ENCODE measurements at places on chromosomes 13 and 19.

GRCh38 chr19:10327793-10328192 lies 5.5 kb downstream of the RAVER1 start:
- no peak for DNase-seq

DNA sequence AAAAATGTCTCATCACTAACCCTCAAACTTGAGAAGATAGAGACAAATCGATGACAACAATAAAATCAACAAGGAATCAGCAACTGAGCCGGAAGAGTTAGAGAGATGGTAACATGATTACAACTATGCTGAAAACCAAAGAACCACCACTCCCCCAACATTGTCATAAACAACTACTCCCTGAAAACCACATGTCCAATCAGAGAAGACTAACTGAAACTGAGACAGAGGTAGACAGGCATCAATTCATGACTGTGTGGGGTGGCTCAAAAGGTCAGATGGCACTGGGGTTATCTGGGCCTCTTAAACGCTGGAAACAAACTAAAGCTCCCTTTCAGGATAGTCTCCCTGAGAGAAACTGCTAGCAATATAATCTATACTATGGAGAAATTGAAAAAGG lies 488.8 kb downstream of the KCTD12 start:
- DNase-seq, result no peak

GRCh38 chr19:53432088-53432661 lies 391 bp downstream of the ZNF761 start:
- peak; percentile 16 for DNase-seq

DNA sequence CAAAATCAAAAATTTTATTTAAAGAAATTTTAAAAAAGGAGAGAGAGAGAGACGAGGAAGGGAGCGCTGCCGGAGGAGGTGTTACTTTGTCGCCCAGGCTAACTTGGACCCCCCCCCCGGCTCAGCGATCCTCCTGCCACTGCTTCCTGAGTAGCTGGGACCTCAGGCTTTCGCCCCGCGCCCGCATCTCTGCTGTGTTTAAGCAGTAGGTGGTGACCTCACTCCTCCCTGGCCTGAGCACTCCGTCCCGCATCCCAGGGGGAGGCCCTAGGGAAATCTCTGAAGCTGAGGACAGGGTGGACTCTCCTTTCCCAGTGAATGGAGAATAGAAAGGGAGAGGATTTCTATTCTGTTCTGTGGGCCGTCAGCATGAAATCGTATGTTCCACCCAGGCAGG lies 485 bp upstream of the ZNF845 start:
- peak; percentile 38 for DNase-seq

- no peak for DNase-seq
Measured at GRCh38 chr19:56123266-56123891, 2.3 kb upstream of the ZNF787 start.

- DNase-seq, result no peak
Measured at GRCh38 chr13:30711375-30711774, 24.0 kb upstream of the ALOX5AP start.

DNA sequence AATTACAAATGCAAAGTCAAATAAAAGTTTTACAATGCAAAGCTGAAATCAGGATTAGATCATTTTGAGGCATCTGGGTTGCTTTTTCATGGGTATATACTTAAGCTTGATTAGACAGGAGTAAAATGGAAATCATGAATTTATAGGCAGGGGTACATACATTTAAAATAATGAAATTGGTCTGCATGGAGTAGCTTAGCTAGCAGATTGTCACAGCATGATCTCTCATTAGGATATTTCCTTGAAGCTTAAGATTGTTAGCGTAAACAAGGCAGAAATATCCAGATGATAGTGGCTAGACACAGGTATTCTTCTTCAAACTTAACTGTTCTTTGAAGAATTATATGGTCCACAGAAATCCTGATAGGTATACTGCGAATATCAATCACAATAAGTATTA lies 1627.0 kb upstream of the PCDH20 start:
- no peak for DNase-seq

DNA sequence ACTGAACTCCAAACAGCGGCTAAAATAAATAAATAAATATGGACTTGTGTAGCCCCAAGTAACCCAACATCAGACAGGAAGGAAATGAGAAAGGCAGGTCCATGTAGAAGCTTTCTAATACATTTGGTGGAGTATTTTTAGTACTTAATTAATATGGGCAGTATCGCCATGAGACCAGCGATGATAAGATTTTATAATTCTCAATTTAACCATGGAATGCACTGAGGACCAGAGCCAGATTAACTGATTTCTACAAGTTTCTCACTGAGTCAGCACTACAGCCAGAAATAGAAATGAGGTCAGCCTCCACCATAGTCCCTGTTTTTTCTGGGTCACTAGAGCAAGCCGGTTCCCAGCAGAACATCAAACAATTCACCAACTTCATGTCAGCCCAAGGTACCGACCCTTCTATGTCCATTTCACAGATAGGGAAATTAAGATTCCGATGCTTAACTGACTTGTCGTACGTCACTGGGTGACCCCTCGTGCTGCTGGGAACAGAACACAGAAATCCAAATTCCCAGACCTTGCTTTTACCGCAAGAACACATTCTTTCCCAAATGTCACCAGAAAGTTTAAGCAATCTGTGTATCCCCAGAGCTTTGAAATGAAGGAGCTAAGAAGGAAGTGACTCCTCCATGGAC lies 90.4 kb downstream of the COL4A1 start:
- DNase-seq, result no peak

DNA sequence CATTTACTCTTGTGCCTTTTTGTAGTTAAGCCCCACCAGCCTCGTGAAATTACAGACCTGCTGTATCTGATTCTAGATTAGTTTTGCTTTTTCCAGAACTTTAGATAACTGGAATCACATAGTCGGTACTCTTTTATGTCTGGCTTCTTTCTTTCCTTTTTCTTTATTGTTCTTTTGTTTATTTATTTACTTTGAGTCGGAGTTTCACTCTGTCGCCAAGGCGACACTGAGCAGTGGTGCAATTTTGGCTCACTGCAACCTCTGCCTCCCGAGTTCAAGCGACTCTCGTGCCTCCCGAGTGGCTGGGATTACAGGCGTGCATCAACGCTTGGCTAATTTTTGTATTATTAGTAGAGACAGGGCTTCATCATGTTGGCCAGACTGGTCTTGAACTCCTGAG lies 6.0 kb upstream of the NCCRP1 start:
- DNase-seq, result no peak

DNA sequence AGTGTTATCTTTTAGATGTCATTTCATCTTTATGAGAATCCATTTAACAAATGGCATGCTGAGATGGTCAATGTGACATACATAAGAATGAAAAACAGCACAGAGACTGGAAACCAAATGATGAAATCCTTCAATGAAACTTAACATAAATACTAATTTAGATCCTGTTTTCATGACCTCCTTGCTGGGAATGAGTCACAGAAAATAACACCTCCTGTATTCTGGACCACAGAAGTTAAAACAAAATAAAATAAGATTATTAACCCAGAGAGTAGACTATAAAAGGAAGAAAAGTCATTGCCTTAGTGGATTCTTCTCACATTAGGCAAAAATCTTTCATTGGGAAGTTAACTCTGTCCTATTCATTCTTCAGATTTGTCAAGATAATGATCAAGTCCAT lies 1.6 kb downstream of the DIAPH3 start:
- DNase-seq, result no peak

GRCh38 chr13:47886314-47886713 lies 114.8 kb downstream of the SUCLA2 start:
- DNase-seq, result no peak

DNA sequence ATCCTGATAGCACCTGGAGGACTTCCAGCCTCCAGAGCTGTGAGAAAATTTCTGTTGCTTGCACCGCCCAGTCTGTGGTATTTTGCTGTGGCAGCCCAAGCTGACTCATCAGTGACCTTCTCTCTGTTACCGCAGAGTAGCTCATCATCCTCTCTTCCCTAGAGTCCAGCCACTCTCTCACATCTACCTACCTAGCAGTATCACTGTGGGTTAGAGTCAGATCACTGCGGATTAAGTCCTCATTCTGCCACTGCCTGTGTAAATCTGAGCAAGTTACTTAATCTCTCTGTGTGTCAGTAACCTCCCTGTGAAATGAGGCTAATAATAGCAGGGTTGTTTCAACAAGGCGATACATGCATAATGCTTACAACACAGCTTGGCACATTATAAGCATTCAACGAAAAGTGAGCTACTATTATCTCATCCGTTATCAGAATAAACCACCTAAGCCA lies 40.3 kb upstream of the USPL1 start:
- DNase-seq, result no peak

DNA sequence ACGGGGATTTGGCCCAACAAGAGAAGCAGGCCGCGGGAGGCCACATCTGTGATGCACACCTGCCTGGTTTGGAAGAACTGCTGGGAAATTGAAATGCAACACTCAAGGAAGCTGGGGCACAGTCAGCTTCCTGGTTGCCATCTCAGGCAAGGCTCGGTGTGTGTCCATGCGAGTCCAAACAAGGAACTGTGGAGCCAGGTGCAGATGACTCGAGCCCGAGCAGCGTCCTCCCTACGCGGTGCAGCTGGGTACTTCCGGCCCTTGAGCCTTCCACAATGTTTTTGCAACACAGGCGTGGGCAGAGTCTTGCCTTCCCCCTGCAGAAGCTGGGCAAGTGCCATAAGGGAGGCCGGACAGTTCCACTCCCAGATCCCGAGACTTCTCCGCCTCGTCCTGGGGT lies 94.6 kb downstream of the CRYL1 start:
- DNase-seq, result no peak

DNA sequence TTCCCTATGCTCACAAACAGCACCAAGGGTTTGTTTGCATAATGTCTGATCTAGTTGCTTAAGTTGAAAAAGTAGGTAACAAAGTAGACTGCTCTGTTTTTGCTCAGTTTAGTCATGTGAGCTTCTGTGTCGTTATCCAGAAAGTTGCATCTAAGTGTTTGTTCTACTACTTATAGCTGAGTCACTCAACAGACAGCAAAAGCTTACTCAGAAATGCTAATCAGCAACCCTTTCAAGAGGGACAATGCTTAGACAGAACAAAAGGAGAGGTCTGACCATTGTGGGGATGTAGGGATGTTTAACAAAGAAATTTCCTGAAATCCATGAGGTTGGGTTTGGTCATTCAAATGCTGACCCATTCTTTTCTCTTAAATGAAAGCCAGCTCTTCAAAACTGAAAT lies 106.4 kb downstream of the ATP8A2 start:
- no peak for DNase-seq

DNA sequence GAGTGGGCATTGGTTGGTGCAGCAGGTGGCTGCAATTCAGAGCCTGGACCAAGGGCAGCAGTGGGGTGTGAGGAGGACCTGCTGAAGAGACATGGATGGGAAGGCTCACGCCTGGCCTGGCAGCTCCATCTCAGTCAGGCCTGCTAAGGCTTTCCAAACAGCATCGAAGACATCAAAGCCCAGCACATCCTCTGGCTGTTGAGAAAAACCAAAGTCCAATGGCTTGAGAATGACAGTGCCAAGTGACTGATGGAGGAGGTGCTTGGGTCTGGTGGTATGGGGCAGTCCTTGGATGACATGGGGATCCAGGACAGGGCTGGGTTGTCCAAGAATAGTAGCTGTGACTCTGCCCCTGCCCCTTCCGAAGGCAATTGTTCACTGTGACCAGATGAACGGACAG lies 19.0 kb upstream of the XPO4 start:
- DNase-seq, result no peak

DNA sequence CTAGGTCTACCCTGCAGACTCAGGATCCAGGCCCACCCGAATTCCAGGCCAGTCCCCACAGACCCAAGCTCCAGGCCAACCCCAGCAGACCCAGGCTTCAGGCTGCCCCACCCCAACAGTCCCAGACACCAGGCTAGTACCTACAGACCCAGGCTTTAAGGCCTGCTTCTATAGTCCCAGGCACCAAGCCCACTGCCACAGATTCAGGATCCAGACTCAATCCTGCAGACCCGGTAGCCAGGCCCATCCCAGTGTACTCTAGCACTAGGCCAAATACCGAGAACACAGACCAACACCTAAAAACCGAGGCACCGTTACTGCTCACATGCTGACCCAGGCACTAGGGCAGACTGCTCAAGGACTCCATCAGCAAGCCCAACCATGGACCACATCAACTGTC lies 862.3 kb downstream of the UQCRFS1 start:
- DNase-seq, result no peak

DNA sequence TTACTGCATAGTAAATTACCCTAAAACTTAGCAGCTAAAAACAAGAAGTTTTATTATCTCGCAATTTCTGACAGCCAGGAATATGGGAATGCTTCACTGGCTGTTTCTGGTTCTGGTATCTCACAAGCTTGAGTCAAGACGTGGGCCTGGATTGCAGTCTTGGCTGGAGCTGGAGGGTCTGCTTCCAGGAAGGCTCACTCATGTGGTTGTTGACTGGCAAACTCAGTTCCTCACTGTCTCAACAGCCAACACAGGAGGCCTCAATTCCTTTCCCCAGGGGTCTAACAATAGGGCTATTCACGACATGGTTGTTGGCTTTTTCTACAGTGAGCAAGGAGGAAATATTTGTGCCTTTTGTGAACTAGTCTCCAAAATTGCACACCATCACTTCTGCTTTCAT lies 146.3 kb downstream of the GPC5 start:
- DNase-seq, result no peak

GRCh38 chr13:44719857-44720671 lies 143.9 kb upstream of the TSC22D1 start:
- DNase-seq, result no peak

GRCh38 chr19:50333737-50334617 lies 4.8 kb upstream of the KCNC3 start:
- DNase-seq, result peak; percentile 77

DNA sequence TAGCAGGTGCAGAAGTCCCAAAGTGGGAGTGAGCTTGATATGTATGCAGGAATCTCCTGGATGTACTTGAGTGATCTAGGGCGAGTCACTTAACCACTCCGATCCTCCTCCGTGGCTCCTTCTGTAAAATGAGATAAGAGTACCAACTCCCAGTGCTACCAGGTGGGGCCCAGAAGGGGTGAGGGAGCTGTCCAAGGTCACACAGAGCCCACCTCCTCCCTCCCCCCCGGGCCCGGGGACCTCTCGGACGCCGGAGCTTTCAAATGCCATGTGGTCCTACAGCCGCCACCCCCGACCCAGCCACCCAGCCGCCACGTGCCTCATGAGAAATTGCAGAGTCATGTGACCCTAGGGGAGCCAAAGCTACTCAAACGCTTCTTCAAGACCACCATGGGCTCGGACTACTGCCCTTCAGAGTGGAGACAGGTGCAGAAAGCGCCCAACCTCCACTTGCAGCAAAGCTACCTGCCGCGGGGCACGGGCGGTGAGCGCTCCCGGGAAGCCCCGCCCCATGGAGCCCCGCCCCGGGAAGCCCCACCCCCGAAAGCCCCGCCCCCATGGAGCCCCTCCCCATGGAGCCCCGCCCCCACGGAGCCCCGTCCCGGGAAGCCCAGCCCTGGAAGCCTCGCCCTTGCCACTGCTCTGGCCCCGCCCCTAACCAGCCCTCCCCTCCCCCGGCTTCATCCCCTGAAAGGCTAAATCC lies 10.1 kb upstream of the ZNF358 start:
- no peak for DNase-seq

DNA sequence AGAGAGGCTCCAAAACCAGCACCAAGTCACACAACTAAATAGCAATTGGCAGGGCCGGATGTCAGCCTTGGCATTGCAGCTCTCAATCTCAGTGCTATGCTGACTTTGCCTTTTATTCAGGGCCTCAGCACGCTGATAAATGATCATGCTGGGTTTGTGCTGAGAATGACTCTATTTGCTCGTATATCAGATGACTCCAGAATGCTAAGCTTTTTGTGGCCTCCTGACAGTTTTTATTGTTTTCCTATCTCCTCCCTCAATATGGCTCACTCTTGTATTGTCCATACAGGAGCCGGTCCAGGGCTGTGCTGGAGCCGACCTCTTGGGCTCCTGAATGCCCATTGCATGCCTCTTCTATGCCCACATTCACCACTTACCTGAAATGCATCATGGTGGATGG lies 211.0 kb downstream of the EFNB2 start:
- DNase-seq, result no peak

- DNase-seq, result no peak
Measured at GRCh38 chr19:15680478-15681322, 7.8 kb downstream of the CYP4F12 start.

Data from left ventricle myocardium inferior (tissue), 1 donor.